NCI-H524 treated with DMSO at 0.1 percent for 48 hours (cell line): ENCODE measurements at places on chromosomes 3 and 15.

- no peak for DNase-seq
Measured at GRCh38 chr3:56918111-56918568, 116.4 kb upstream of the ARHGEF3 start.

GRCh38 chr15:43939070-43939469, 112.3 kb downstream of the WDR76 start:
- no peak for DNase-seq

DNA sequence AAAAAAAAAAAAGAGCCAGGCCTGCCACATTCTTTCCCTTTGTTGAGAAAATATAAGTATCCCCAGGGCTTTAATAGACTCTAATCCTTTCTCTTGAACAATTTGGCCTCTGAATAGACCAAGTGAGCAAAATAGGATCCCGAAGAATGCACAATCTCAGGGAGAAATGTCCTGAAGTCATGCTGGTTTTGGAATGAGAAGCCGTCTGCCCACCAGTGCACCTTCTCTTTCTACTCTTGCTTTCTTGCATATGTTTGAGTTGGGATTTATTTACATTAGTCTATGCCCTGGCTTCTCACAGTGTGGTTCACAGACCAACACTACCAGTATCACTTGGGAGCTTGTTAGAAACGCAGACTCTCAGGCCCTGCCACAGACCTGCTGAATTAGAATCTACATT, 153.0 kb downstream of the ZNF621 start:
- DNase-seq, result no peak

GRCh38 chr3:194470615-194471014, 16.2 kb downstream of the ATP13A3 start:
- no peak for DNase-seq

GRCh38 chr15:87901008-87901407, 355.5 kb downstream of the NTRK3 start:
- DNase-seq, result no peak

DNA sequence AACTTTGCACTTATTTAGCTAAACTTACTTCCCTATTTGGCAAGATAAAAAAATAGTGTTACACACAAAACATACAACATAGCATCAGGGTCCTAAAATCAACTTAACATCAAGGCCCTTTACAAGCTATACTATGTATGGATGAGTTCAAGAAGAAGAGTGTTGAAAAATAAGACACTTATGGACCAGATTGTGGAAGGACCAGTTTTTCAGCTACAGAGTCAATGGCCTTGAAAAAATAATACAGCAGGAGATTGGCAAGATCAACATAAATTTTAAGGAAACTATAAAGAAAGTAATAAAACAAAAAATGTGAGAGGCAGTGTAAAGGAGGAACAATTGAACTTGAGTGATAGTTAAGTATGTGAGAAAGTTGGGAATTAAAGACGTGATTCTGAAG, 66.3 kb upstream of the BBX start:
- DNase-seq, result no peak

DNA sequence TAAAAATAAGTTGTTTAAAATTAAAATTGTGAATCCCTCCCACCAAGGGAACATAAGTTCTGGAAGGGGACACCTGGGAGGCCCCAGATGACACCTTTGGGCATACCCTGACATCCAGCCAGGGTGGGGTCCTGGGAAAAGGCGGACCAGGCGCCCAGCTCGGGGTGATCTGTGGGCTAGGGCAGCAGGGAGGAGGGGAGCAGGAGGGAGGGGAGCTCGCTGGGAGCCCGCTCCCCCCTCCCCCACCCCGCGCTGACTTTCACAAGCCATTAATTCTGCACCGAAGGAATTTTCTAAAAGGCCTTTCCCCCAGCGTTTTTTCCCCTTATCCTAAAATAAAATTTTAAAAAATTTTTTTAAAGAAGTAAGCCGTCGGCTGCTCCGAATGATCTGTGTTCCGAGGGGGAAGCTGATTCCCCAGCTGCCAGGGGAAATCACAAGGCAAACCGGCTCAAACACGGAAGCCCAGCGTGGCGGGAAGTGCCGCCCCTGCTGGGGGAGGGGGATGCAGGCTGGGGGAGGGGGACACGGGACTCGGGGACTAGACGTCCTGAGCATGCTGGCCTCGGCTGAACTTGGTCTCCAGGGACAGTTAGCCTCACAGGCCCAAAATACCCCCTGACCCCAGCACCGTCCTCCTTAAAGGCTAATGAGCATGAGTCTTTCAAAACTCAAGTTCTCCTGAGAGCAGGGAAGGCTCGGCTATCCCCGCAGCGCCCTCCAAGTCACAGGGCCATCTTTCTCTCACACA, 13.9 kb downstream of the PLXND1 start:
- no peak for DNase-seq

DNA sequence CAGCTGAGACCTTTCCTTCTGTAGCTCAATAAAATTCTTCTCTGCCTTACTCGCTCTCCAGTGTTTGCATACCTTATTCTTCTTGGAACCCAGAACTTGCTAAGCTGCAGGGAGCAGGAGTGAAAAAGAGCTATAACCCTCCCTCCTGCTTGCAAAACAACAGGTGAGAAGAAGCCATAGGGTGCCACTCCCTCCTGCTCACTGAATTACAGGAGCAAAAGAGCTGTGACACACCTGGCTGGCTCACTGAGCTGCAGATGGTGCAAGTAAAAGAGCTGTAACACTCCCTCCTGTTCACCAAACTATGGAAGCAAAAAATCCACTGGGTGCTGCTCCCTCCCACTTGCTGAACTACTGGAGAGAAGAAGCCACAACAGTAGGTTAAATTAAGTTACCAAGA, 44.2 kb upstream of the C2CD4B start:
- no peak for DNase-seq

- no peak for DNase-seq
Measured at GRCh38 chr15:89457086-89457485, 39.3 kb downstream of the RHCG start.

- no peak for DNase-seq
Measured at GRCh38 chr3:40782111-40782721, 257.5 kb downstream of the ZNF621 start.

- DNase-seq, result no peak
Measured at GRCh38 chr3:160953686-160954085, 151.5 kb downstream of the B3GALNT1 start.

DNA sequence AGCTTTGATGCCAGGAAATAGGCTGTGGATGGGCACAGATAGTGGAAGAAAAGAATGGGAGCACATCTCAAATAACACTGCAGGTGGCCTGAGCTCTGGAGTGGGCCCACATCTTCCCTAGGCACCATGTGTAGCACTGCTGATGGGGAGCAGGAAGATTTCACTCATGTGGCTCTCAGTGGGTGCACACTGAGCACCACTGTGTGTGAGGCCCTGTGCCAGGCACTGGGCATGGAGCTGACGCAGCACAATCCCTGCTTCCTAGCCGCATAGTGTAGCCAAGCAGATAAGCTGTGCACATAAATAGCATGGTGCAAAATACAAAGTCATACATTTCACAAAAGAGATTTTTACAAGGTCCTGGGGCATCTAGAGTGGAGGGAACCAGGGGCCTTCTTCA, 101.6 kb downstream of the MOBP start:
- DNase-seq, result no peak

DNA sequence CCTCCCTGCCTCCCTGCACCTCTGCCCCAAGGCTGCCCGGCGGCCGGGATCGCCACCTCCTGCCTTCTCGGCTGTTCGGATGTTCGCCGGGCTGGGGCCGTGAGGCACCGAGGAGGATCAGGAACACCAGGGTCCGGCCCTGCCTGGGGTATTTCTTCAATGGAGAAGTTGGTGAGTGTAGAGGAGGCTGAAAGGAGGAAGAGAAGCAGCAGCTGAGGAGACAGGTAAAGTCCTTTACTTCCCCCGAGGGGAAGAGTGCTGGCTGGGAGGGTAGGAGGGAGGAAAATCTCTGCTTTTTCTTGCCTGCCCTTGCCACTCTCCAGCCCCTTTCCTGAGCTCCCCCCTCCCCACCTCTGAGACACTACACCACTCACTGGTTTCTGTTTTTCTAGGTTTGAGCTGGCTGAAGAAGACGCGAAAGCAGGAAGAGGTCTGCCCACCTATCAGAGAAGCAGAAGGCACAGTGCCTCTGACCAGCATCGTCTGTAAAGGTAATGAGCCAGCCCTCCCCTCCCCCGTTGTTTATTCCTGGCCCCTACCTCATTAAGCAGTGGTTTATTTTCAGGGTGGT, 519 bp downstream of the ASB7 start:
- DNase-seq, result no peak

DNA sequence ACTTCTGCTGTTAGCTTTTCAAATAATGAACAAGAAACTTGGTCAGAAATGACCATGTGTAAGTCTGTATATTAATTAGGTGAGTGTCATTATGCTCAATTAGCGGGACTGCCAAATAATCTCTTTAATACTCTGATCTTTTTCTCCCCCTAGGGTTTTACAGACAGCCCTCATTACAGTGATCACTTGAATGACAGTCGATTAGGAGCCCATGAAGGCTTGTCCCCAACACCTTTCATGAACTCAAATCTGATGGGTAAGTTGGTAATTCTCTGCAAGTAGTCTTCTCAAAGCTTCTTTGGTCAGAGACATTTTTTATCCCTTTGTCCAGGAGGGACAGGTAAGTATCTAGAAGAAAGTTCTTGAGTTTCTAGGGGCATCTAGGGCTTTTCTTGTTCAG, 173.2 kb downstream of the TCF12 start:
- no peak for DNase-seq
